KG1 (cell line): ENCODE measurements at places on chromosomes 4 and X.

GRCh38 chr4:10118048-10119004 lies 1.7 kb upstream of the WDR1 start:
- no peak for DNase-seq

- DNase-seq: no peak
Observed at GRCh38 chr4:75696581-75696980, 23.4 kb upstream of the G3BP2 start.

DNA sequence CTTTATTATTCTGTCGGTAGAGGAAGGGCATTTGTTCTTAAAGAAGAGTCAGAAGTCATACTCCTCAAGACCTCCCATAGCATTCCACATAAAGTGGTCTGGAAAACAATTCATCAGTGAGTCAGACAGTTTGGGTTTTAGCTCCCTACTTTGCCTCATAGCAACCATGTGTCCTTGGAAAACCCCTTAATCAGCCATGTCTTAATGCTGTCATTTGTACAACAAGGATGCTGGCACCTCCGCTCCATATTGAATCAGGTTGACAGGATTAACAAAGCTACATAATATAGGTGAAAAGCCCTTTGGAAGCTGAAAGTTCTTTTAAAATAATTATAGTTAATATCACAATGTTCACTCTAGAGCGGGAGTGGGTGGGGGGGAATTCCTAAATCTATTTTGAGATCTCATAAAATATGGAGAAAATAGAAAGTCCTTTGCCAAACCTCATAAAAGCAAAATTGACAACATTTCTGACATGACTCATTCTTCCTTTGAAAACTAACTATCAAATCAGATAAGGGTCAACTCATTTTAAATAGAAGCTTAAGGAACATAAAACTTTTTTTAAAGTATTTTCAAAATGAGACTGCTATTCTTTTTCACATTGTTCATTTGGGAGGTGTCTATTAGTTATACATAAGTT lies 37.3 kb upstream of the GUCY1A1 start:
- no peak for DNase-seq

DNA sequence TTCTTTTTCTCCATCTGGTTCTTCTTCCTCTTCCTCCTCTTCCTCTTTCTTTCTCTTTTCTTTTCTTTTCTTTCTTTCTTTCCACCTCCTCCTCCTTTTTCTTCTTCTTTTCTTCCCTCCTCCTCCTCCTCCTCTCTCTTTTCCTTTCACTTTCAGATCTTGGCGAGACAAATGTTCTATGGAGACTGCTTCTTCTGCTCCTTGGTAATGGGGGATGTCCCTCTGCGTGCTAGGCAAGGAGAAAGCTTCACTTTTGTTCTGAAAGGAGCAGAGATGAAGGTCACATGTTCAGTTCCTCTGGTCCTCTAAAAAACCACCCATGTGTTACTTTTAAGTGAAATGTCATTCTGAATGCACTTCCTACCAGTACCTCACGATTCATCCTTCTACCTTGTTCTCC lies 33.2 kb downstream of the NBDY start:
- no peak for DNase-seq

DNA sequence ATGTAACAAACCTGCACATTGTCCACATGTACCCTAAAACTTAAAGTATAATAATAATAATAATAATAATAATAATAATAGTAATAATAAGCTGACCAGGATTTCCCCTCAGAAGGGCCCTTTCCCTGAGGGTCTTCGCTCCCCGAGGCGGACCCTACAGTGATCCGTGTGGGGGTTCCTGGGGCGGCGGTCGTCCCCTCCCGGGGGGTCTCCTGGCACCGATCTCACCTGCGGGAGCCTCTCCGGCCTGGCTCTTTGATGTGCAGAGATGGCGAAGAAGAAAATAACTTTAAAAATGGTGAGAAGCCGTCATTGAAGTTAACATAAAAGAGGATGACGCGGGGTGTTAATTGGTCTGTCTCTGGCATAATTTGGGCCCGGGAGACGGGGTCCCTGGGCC lies 48.2 kb upstream of the PPP2R3B start:
- DNase-seq: no peak

DNA sequence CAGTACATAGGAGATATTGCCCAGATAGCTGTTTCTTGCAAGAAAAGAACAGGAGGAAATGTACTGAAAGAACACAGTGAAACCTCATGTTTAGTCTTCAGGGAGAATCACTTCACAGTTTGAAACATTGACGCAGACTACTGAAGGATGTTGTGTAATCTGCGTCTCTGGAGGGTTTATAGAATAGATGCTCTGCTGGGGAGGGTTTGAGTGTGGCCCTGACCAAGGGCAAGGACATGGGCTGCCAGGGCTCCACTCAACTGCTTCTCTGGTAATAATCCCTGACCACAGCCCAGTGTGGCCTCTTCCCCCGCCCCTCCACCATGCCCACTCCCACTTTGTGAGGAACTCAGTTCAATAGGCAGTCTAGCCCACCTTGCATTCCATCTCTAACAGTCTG lies 15.8 kb upstream of the ACE2 start:
- no peak for DNase-seq

DNA sequence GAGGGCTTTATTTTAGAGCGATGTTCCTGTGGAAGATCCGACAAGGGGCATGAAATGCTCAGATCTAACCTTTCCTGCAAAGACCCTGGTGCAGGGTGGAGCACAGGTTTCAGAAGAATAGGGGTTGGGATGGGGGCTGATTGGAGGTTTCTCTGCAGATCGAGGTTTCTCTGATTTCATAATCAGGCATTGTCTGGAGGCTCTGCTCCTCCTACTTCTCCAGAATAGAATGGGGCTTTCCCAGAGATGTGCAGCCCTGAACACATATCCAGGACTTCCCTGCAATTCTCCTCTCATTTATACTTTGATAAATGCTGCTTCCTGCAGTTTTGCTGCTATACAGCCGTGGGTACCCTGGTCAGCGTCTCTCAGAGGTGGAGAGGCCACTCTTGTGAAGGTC lies 397.6 kb upstream of the BOD1L1 start:
- DNase-seq: no peak

DNA sequence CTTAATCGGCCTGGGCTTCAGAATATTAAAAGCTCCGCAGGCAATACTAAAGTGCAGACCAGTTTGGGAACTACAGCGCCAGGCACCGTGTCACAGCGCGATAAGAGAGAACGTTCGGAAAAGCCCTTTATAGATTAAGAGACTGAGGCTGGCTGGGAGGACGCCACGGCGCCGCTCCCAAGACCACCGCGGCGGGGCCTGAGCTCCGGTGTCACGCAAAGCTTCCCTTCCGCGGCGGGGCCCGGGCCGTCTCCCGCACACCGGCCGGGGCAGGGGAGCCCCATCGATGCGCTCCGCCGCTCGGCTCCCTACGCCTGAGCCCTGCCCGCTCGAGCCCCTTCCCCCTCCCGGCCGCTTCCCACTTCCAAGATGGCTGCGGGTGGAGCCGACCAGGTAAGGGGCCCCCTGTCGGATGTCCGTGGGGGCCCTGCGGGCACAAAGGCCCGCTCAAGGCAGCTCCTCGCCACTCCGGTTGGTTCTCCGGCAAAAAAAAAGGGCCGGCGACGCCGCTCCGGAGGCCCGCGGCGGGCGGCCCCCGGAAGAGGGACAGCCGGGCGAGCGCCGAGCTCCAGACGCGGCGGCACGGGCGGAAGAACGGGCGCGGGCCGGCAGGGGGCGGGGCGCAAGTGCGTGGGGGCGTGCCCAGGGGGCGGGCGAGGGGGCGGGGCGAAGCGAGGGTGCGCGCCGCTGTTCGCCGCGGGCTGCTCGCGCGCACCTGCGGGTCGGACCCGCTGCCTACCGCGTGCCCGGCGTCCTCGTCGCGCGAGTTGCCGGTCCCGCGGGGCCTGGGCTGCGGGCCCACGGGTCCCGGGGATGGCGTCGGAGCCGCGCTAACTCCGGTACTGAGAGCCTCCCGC lies at the start of gene TBC1D14:
Gene TBC1D14, plus strand, starts transcription at position 714 of the 857 bp plus-strand sequence. CDS start 13,564 bp downstream, outside the sequence.
- DNase-seq: peak; percentile 89

GRCh38 chr4:138542191-138542776 lies 300.1 kb upstream of the SLC7A11 start:
- DNase-seq: no peak
